ENCODE measurements at places on chromosomes 6 and 20.
A peak's percentile ranks its signal among the peaks of the same experiment; 100 is the strongest.

DNA sequence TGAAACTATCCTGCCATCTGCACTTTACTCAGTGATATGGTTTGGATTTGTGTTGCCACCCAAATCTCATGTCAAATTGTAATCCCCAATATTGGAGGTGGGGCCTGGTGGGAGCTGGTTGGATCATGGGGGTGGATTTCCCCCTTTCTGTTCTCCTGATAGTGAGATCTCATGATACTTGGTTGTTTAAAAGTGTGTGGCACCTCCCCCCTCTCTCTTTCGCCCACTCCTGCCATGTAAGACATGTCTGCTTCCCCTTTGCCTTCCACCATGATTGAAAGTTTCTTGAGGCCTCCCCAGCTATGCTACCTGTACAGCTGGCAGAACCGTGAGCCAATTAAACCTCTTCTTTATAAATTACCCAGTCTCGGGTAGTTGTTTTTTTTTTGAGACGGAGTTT lies 18.0 kb downstream of the PIGT start:
- no peak for DNase-seq

DNA sequence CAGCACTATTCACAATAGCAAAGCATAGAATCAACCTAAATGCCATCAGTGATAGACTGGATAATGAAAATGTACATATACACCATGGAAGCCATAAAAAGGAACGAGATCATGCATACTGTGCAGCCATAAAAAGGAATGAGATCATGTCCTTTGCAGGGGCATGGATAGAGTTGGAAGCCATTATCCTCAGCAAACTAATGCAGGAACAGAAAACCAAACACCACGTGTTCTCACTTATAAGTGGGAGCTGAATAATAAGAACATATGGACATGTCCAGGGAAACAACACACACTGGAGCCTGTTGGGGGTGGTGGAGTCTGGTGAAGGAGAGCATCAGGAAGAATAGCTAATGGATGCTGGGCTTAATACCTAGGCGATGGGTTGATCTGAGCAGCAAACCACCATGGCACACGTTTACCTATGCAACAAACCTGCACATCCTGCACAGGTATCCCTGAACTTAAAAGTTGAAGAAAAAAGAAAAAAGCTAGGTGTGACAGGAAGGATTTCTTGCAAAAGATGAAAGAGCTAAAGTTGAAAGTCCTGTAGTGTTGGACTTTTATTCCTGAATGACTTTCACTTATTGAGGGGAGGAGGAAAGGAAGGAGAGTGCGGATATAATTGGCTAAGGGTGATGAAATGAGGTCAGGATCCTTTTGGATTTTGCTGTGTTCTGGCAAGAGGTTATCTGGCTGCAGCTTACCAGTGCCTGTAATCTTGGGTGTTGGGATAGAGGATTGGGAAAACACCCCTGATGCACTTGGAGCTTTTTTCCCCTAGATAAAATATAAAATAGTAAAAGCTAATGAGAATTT lies 8.5 kb downstream of the TRMT11 start:
- no peak for DNase-seq

DNA sequence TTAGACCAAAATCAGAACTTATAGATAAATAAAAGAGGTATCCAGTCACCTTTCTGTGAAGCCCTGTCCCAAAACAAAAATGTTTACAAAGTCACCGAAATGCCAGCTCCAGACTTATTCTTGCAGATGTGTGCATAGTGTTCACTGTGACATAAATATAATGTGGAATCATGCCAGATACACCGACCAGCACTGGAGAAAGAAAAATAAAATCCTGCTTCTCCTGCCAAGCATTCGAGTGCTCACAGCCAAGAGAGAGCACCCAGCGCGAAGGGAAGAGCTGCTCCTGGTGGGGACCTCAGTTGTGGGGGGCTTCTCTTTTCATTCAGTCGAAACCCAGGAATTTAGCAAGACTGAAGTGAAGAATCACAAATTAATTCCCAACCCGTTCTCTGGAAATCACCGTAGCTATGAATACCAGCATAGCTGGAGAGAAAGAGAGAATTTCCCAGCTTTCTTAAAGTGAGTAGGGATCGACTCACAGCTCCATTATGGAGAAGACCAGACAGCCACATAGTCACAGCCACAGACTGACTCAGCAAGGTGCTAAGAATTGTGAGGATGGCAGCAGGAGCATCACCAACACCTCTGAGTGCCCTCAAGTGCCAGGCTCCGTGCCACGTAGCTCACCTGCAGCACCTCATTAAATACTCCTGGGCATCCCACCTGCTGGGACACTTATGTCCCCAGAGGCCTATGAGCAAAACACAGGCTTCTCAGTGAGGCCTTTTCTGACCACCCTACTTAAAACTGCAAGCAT lies 33.2 kb downstream of the BFSP1 start:
- DNase-seq = no peak

DNA sequence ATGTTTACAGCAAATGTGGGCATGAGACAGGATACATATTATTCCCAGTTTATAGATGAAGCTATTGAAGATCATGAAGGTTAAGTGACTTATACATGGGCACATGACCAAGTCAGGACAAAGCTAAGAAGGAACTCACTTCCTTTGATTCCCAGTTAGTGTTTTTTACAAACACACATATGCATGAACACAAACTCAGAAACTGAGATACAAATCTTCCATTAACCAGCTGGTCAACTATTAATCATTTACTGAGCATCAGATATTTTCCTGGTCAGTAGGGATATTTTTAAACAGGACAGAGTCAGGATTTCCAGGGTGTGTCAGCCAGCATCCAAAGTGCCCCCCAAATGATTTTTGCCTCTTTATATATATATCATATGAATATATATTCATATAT lies 222.2 kb downstream of the OGFRL1 start:
- no peak for DNase-seq

GRCh38 chr6:160986851-160987250 lies 4.7 kb upstream of the MAP3K4 start:
- DNase-seq = no peak

GRCh38 chr6:16394632-16395031 lies 156.2 kb downstream of the GMPR start:
- no peak for DNase-seq

DNA sequence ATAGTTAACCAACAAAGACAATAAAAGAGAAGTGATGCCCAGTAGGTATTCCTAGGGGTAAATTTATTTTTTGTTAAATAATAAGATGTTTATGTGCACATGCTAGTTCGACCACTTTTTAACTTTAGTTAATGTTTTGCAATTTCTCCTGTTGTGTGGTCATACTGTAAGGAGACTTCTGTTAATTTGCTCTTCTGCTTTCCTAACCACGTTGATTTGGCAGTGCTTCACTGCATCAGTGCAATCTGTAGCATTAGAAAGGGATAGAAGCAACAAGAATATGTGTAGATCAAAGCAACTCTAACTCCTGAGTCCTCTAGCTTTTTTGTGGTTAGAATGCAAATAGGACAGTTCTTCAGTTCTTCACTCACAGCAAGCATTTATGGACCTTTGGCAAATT lies 13.9 kb downstream of the MYB start:
- no peak for DNase-seq

DNA sequence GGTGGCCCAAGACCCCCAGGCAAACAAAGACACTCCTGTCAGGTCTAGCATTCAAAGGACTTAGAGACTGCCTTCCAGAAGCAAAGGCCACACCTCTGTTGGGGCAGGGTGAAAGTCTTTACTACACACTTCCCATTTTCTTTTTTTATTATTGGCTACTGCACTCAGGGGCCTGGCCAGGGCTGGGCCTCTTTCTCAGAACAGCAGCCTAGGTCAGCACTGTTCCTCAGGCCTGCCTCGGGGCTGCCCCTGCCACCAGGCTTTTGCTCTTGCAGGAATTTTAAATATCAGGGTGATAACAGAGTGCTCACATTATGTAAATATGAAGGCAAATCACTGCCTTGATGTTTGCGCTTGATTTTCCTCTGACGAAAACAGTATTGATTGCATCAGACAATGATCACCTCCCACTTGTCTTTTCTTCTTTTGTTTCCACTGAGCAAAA lies 18.5 kb downstream of the GSTA4 start:
- DNase-seq = no peak

DNA sequence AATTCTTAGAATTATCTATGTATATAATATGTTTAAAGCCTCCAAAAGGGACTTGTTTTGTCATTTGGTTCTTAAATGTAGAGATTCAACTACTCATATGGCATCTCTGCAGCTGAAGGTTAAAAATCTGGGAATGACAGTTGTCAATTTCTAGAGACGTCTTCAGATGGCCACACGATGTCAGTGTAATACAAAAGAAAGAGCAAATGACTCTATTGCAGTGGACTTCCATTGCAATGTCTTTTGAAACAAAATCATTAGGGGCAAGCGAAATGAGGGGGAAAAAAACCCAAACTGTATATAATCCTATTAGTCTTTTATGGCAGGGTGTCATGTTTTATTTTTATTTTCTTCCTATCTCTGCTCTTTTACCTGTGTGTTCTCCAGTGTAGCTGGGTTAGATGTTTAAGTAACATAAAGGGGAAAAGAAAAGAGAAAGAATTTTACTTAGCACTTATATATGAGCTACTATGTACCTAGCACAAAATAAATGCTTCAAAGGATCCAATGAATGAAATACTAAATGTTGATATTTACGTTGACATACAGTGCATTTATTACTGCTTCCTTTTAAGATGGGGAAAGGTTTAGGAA lies 26.2 kb downstream of the CCN2 start:
- no peak for DNase-seq

- DNase-seq = no peak
Measured at GRCh38 chr6:37103169-37104039, 66.5 kb upstream of the PIM1 start.

GRCh38 chr6:6620766-6621425 lies 32.4 kb downstream of the LY86 start:
- DNase-seq = no peak

GRCh38 chr20:47531458-47531857 lies 29.8 kb downstream of the NCOA3 start:
- DNase-seq = no peak

GRCh38 chr6:117681162-117681741 lies 6.0 kb downstream of the NUS1 start:
- no peak for DNase-seq

GRCh38 chr6:108476376-108476775 lies 84.3 kb upstream of the FOXO3 start:
- no peak for DNase-seq

GRCh38 chr6:138240476-138241245 lies 22.4 kb upstream of the PBOV1 start:
- no peak for DNase-seq

GRCh38 chr20:54103067-54103761 lies 32.8 kb upstream of the BCAS1 start:
- DNase-seq = peak; percentile 51

GRCh38 chr6:124879110-124879991 lies 82.9 kb upstream of the RNF217 start:
- no peak for DNase-seq

GRCh38 chr6:163173741-163174140 lies 240.8 kb upstream of the QKI start:
- no peak for DNase-seq

GRCh38 chr6:143362192-143362558 lies 88.3 kb downstream of the ADAT2 start:
- no peak for DNase-seq

DNA sequence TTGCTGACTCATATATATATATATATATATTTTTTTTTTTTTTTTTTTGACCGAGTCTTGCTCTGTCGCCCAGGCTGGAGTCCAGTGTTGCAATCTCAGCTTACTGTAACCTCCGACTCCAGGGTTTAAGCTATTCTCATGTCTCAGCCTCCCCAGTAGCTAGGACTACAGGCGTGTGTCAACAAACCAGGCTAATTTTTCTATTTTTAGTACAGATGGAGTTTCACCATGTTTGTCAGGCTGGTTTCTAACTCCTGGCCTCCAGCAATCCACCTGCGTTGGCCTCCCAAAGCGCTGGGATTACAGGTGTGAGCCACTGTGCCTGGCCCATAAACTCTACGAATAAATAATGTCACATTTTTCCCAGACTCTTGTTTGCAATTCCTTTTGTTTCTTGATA lies 4.8 kb downstream of the LRP11 start:
- DNase-seq = no peak

DNA sequence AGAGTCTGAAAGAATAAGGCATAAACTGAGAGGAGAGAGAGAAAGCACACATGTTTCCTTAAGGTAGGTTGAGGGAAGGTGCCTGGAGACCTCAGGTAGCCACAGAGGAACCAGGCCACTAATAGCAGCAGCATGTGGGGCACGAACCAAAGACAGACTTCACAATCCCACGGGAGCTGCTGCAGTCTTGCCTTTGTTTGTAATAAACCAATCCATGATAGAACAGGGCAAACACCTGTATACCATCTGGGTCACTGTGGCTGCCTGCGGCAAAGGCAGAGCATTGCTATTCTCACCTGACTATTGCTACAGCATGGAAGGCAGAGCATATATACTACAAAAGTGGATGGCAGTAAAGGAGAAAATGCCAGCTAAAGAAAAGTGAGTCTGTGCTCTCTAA lies 36.3 kb downstream of the HEBP2 start:
- no peak for DNase-seq

DNA sequence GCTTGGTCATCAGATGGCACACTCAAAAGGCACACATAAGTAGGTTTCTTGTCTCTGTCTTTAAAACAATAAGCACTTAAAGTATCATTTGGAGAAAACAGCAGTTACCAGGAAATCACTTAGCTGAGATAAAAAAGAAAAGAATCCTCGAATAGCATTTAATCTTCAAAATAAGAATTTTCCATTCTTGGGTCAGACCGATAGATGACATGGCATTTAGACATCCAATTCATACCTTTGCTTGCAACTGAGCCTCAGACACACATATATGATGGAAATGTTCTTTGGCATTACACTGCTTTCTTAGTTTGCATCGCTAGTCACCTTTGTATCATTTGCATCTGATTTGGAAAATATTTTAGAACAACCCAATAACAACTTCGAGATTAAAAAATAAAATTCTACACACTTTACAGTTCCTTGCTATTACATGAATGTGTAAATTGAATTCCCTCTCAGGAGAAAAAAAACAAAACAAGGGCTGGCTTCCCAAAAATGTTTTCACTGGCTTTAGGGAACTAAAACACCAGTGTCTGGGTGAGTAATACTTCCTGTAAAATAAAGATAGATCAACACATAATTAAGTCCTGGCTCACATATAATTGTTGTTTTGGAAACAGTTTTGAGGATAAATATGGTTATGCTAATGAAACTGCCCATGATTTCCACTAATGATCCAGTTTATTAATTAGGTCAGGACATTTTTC lies 1.3 kb upstream of the RNF217 start:
- DNase-seq = no peak

- no peak for DNase-seq
Measured at GRCh38 chr6:81241126-81242041, 511.1 kb downstream of the TENT5A start.

DNA sequence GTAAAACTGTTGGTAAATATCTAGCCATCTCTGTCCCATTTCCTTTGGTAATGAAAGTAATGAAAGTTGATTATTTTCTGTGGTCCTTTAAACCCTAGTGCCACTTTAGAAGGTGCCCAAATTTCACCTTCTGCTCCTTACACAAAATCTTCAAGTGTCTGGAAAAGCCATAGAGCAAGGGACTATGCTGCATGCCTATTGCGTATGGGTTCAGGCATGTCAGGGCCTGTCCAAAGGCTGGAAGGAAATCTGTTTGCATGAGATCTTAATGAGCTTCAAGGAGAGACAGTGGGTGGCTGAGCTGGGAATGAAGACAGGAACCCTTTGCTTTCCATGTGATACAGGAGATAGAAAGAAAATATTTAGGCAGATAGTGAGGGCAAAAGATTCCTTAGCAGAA lies 66.6 kb upstream of the CCN6 start:
- no peak for DNase-seq

- no peak for DNase-seq
Measured at GRCh38 chr20:19970256-19970765, 46.9 kb upstream of the NAA20 start.

- no peak for DNase-seq
Measured at GRCh38 chr6:97462938-97463598, 180.1 kb upstream of the MMS22L start.

- DNase-seq = no peak
Measured at GRCh38 chr20:11350126-11351005, 567.3 kb upstream of the BTBD3 start.
